RWPE2 (cell line): ENCODE measurements at places on chromosomes 3 and 15.

DNA sequence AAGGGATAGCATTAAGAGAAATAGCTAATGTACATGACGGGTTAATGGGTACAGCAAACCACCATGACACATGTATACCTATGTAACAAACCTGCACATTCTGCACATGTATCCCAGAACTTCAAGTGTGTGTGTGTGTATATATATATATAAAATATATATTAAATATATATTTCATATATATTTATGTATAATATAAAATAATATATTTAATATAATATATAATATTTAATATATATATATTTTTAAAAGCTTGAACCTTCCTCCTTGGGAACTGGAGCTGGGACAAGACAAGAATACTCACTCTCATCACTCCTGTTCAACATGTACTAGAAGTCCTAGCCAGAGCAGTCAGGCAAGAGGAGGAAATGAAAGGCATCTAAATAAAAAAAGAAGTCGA is 149.3 kb downstream of the UNC13C start:
- H3K27ac ChIP-seq, result no peak overlapping the region
- no peaks in the 10 kb centered on the region for H3K27me3 ChIP-seq
- H3K4me1 ChIP-seq, result no peaks in the 10 kb centered on the region
- DNase-seq, result no peak
- no peak overlapping the region for H3K4me3 ChIP-seq

DNA sequence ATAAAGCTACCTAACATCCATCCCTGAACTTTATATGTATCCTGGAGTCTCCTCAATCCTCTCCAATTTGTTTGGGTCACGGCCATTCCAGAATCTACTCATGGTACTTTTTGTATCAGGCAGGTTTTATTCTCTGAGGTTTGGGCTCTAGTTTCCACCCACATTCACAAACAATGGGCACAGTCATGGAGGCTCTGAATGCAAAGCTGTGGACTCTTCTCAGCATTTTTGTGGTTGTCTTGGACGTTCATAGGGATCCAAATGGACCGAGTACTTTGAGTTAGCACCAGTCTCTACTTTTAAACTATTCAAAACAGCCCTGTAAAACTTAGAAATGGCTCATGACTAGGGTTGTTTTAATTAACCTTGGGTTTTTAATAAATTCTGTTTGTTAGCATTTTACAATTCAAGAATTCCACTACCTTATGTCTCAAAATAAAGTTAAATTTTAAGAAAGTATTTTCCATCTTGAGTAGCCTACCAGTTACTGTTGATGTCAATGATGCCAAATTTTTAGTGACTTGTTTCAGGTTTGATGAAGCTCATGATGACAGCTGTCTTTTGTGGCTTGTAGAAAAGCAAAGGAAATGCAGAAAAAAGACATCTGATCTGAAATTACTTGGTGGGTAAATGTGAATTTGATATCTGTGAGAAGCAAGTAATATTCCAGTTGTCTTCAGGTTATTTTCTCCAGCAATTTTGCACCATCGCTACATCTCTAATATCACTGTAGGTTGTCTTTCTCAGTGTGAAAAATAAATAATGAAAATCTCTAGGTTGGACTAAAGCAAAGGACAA is 275.7 kb upstream of the THBS1 start:
- H3K36me3 ChIP-seq, result no peaks in the 10 kb centered on the region
- no peak overlapping the region for H3K4me3 ChIP-seq
- H3K27ac ChIP-seq, result no peak overlapping the region
- H3K4me1 ChIP-seq, result peaks cover 23% of the 10 kb centered on the region
- no peaks in the 10 kb centered on the region for H3K27me3 ChIP-seq

DNA sequence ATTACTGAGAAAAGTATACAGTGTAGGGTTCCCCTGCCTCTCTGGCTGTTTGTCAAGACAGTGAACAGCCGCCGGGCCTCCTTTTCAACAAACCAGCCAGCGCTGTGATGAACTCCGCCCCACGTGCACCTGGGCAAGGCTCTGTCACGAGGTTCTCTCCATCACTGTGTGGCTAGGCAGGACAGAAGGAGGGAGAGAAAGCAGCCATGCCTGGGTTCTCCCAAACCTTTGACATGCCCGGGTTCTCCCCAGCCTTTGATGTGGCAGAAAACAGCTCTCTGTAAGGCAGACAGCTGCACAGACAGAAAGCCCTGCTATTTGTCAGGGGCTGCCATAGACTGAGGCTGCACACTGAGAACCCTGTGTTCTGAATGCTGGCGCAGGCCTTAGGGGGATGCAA is 101.4 kb upstream of the TRPM1 start:
- no peaks in the 10 kb centered on the region for H3K36me3 ChIP-seq
- H3K4me3 ChIP-seq, result no peak overlapping the region
- no peak for DNase-seq
- no peaks in the 10 kb centered on the region for H3K4me1 ChIP-seq
- no peak overlapping the region for H3K27ac ChIP-seq
- peaks cover 5% of the 10 kb centered on the region for H3K27me3 ChIP-seq

DNA sequence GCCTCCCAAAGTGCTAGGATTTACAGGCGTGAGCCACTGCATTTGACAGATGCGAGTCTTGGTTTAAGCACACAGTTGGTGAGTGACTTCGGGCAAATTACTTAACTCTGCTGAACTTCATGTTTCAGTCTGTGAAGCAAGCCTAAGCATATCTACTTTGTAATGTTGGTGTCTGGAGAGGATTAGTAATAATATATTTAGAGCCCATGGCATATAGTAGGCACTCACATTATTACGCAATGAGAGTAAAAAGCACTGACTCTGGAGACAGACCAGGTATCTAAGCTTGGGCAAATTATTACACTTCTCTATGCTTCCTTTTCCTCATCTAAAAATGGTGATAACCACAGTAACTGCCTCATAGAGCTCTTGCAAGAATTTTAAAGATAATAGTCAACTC is 208.7 kb upstream of the P2RY1 start:
- no peaks in the 10 kb centered on the region for H3K27me3 ChIP-seq
- no peak for DNase-seq
- no peak overlapping the region for H3K27ac ChIP-seq
- H3K4me3 ChIP-seq, result no peak overlapping the region

DNA sequence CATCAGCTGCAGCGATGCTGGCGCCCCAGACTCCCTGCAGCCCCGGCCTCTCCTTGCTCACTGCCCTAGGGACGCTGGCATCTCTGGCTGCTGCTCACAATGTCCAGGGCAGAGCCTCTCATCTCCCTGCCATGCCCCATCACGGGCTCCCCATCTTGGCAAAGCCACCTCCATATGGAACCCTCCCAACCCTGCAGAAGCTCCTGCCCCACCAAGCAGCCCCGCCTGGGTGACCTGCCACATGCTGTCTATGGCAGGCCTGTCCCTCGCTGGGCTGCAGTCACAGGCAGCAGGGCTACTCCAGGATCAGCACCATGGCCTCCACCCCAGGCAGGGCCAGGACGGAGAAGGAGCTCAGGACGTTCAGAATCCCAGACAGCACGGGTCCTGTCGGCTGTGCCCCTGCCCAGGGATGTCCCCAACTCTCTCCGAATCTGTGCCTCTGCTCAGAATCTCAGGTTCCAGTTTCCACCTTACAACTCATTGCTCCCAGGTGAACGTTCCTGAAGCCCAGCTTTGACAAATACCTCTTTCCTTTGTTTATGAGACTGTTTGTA is 58.4 kb downstream of the PLXNA1 start:
- DNase-seq, result peak; percentile 43
- no peaks in the 10 kb centered on the region for H3K27me3 ChIP-seq
- no peak overlapping the region for H3K27ac ChIP-seq
- peaks cover 15% of the 10 kb centered on the region for H3K4me1 ChIP-seq

- no peak for DNase-seq
- H3K4me3 ChIP-seq, result no peak overlapping the region
- peaks cover 79% of the 10 kb centered on the region for H3K27me3 ChIP-seq
- no peaks in the 10 kb centered on the region for H3K4me1 ChIP-seq
- no peaks in the 10 kb centered on the region for H3K36me3 ChIP-seq
These were observed 602 bp downstream of the TRIM71 start for GRCh38 chr3:32818229-32818969.

DNA sequence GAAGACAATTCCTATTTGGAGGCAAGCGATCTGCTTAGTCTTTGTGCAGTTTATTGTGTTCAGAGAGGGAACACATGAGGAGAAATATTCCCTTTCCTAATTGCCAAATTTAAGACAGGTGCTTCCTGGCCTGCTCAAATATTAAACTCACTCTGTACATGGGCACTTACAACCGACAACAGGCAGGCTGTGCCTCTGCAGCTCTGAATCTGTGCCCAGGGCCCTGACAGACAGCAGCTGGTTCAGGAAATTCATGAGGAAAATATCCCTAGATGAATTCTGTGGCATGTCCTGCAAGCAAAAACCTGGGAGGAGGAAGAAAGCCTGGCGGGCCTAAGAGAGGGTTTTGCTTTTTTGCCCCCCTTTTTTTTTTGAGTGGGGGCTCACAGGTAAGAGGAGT is 169.3 kb upstream of the TRIM42 start:
- no peaks in the 10 kb centered on the region for H3K27me3 ChIP-seq
- no peaks in the 10 kb centered on the region for H3K36me3 ChIP-seq
- H3K27ac ChIP-seq, result no peak overlapping the region
- DNase-seq, result no peak

- no peaks in the 10 kb centered on the region for H3K27me3 ChIP-seq
- no peaks in the 10 kb centered on the region for H3K36me3 ChIP-seq
- no peaks in the 10 kb centered on the region for H3K4me1 ChIP-seq
- H3K4me3 ChIP-seq, result no peak overlapping the region
- DNase-seq, result no peak
- no peak overlapping the region for H3K27ac ChIP-seq
These were observed 21.3 kb upstream of the RIOX2 start for GRCh38 chr3:97993526-97993925.

DNA sequence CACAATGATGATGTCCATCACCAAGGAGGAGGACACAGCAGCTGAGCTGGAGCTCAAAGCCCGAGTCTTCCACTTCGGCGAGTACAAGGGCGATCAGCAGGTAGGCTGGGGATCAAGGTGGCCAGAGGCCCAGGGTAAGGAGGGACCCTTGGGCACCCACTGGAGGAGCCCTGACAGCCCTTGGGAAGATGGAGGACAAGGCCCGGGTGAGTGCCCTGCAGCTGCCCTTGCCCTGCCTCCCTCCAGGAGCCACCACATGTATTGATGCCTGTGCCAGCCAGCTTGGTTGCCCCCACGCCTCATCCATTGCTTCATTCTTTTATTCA is 38.4 kb downstream of the CFAP100 start:
- H3K4me3 ChIP-seq, result no peak overlapping the region
- peak; percentile 38 for DNase-seq
- H3K4me1 ChIP-seq, result no peaks in the 10 kb centered on the region
